ENCODE measurements at places on chromosomes 11 and 22.

GRCh38 chr22:45834241-45834640 is 142.7 kb downstream of the WNT7B start:
- DNase-seq, result no peak

DNA sequence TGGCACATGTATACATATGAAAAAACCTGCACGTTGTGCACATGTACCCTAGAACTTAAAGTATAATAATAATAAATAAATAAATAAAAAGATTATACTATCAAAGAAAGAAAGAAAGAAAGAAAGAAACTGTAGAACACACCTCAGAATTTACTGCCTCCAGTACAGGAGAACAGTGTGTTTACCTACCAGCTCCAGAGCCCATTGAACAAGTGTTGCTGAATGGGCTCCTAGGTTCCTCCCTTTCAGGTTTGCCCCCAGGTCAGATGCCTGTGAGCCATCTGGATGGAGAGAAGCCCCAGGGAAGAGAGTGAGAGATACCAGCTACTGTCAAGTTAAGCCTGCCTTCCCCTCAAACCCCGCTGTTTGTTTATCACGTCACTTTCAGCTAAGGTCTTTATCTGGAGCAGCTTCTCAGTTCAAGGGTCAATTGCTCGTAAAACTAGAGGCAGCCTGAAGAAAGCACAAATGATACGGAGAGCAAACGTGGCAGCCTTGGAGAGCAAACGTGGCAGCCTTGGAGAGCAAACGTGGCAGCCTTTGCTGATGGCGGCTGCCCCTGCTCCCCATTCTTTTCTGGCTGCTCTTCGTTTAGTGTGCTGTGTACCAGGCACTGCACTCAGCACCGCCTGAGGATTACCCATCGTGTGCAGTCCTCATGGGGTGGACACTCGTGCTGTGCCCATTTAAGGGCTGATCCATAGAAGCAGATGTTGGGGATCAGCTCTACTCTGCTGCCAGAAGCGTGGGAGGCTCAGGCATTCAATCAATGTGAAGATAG is 111.7 kb downstream of the ADAMTS15 start:
- no peak for DNase-seq

GRCh38 chr22:38518620-38519019 is 12.5 kb upstream of the DDX17 start:
- DNase-seq, result no peak

DNA sequence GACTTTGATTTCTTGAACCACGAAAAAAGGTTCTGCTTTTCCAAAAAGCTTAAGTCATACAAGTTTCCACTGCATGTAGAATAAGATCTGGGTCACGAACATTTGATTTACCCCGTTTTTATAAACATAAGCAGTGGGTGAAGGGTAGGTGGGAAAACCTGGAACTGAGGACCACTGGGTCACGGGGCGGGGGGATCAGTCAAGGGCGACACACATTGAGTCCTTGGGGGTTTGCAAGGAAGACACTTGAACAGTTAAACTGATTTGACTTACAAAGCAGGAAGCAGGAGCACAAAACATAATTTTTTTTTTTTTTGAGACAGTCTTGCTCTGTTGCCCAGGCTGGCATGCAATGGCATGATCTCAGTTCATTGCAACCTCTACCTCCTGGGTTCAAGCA is 10.9 kb downstream of the FADS3 start:
- DNase-seq, result no peak

- no peak for DNase-seq
Observed at GRCh38 chr11:10930224-10930971, 72.5 kb upstream of the ZBED5 start.

- peak; percentile 57 for DNase-seq
Observed at GRCh38 chr11:131756479-131757110, 386.2 kb downstream of the NTM start.

DNA sequence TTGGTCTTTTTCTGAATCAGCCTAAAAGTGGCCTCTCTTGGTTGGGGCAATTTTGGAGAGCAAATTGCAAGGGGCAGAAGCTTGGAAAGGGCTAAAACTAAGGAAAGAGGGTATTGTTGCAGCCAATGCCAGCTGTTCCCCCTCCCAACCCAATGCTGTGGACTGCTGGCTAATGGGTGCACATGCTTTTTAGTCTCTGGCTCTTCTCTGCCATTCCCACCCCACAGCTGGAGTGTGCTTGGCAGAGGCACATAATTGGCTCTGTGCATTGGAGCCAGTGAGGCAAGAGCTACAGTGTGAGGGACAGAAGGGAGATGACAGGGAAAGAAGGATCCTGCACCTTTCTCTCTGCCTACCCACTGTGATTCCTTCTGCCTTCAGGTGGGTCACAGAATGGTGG is 140.0 kb downstream of the NECTIN1 start:
- no peak for DNase-seq

GRCh38 chr11:26571861-26572654 is at the start of gene MUC15:
Gene MUC15, minus strand, starts transcription at chr11:26572263. Its CDS starts 5,169 bp downstream, at chr11:26567094.
- no peak for DNase-seq

DNA sequence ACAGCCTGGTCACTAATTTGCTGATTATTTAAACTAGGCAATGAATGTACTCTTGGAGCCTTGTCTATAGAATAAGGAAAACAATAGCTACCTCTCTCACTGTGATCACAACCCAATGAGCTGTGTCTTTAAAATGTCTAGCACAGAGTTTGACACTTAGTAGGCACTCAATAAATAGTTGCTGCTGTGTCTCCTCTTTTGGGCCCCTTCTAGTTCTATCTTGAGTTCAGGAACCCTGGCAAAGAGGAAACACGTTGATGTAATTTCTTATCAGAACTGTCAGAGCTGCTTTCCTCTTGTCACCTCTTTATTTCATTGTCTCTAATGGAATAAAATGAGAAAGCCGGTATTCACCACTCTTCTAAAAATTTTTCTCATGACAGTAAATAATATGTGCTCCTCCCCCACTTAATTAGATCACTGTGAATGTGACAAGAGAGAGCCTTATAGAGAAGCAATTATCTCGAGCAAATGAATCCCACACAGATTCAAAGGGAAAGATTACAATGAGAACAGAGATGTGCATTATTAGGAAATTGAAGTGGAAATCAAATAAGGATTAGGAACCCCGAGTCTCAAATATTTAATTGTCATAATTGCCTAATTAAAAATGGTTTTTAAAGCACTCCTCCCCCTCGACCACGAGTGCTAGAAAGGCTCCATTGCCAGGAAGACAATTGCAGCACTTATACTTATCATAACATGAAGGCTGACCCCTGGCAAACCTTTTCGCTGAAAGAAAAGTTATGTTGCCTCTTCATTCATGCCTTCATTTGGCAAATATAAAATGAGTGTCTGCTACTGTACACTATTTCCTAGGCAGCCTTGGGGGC is 175.0 kb upstream of the BDNF start:
- no peak for DNase-seq

DNA sequence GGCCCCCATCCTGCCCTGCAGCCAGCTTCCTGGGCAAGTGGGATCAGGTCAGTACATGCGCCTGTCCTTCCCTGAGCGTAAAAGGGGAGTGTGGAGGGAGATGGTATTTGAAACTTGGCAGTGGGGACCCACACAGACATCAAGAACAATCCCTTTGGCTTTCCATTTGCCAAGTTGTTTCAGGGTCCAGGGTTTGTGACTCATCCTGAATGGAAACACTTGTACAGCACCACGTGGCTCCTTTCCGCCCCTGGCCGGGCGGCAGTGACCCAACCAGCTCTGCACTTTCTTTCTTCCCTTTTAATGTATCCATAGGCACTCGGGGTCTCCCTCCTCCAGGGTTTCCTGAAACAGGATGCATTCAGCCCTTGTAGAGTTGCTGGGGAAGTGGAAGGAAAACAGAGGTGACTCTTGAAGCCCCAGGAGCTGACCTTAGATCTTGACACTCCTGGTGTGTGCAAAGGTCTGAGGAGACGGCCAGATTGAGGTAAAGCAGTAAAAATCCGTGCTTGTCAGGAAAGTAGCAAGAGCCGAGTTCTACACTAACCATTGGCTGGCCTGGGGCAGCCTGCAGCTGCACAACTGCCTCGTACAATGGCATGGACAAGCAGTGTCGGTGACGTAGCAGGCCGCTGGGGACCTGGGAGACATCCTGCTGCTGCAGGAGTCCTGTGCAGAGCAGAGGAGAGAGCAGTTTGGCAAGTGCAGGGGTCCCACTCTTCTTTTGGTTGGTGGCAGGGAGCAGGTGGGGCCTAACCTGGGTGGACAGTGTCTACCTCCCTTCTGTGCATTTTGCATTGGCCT is 189.8 kb downstream of the SNX19 start:
- DNase-seq, result peak; percentile 63

GRCh38 chr11:95556342-95557163 is 233.0 kb downstream of the FAM76B start:
- DNase-seq, result peak; percentile 94

DNA sequence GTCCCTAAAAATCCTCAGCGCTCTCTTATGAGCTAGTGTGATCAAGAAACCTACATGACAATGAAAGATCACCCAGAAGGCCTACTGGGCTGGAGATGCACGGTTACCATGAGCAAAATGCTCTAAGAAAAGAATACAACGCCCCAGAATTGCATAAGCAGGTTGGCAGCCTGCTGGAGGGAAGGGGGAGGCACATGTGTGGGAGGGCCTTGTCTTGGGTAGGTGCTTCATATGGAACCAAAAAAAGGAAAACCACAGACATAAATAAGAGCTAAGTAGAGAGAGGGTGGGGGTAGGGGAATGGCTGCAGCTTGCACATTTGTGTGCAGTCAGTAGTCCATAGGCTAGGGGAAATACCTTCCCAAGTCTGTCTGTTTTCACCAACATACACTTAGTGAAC is 2.8 kb downstream of the SIAE start:
- DNase-seq, result no peak

GRCh38 chr11:116510166-116510565 is 262.6 kb downstream of the BUD13 start:
- no peak for DNase-seq

- peak; percentile 83 for DNase-seq
Observed at GRCh38 chr11:96307776-96308140, 35.2 kb downstream of the MAML2 start.

DNA sequence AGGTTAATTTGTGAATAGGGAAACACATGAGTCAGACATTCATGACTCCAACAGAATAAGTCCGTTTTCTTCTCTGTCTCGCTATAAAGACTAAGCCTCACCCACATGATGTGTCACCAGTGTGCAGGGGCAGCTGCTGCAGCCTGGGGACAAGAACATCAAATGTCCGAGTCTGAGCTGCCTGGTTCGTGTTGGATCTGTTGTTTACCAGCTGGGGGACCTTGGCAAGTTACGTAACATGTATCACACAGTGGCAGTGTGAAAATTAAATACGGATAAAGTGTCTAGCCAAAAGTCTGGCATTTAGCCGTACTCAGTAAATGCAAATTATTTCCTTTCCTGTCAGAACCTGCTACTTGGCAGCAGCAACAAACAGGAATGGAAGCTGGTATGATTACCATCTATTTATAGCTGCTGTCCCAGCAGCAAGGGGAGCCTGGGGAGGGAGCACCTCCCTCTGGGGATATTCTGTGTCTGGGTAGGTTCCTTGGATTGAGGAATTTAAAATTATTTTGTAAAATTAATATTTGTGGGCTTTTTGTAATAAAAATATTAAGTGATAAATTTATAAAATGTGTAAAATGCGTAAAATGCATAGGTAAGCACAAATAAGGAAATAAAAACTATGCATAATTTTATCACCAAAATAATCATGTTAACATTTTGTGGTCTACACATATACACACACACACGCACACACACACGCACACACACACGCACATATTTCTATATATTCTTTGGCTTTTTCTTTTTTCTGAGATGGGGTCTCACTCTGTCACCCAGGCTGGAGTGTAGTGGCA is 1.3 kb upstream of the CLDN25 start:
- DNase-seq, result no peak

DNA sequence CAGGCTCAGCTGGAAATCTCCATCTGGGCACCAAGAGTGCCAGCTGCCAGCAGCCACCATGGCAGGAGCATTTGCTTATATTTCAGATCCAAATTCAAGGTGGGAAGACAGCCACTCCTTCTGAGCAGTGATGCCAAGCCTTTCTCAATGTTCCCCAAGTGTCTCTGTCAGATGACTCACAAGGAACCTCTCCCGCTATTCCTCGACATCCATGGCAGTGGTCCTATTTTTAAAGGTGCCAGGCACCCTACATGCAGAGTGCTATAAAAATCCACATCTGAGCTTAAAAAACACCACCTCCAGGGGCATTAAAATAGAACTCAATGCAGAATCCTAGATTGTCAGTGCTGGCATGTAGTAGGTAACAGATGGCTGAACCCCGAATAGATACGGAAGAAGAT is 112.1 kb downstream of the SLC1A2 start:
- no peak for DNase-seq

DNA sequence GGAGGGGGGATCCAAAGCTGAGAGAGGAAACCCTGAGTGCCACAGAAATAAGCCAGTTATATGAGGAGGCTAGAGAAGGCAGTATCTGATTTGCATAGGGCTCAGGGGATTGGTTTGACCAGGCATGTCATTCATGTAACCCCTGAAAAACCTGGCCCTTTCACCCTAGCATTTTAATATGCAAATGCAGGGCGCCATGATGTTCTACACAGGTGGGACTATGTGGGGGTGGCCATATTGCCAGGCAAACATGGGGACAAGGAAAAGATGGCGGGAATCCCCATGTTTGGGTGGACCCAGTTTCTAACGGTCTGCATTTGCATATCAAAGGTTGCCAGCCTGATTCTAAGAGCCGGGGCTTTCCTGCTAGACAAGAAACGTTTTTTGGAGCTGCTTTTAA is 27.2 kb downstream of the CSF2RB start:
- no peak for DNase-seq

GRCh38 chr11:44632466-44633123 is 67.1 kb downstream of the CD82 start:
- DNase-seq, result no peak

DNA sequence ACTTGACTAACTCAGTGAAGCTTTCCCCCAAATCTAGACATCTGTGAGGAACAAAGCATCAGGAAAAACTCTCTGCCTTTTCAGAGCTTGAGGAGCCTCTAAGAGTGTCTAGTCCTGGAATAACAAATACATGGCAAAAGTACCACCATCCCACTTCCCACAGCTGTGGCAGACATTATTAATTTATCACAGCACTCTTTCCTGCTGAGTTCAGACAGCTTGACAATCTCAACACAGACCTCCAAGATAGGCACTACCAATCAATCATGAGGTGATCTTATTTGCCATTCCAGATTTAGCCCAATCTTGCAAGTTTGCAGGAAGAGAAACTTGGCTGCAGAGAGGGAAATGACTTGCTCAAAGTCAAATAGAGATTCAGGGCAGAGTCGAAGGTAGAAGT is 202.8 kb downstream of the MN1 start:
- no peak for DNase-seq

GRCh38 chr11:10797531-10797930 is 11.2 kb downstream of the EIF4G2 start:
- peak; percentile 28 for DNase-seq

GRCh38 chr11:99918761-99919160 is 768.3 kb upstream of the ARHGAP42 start:
- no peak for DNase-seq
